ENCODE measurements at places on chromosomes 11 and 22. TPM values are rescaled to one million over a fixed set of nuclear protein-coding genes. Genes with fewer than 3 reads are reported as not detected.

The TMEM191C gene
- not detected for total RNA-seq

- no peak for DNase-seq
These were observed 33.8 kb downstream of the TP53I11 start for GRCh38 chr11:44916801-44917385.

The PRG2 gene
- total RNA-seq: 0.36 TPM

The CFAP68 gene
- 42.4 TPM for total RNA-seq

GRCh38 chr11:86983021-86983488, 27.9 kb upstream of the FZD4 start:
- no peak for DNase-seq

DNA sequence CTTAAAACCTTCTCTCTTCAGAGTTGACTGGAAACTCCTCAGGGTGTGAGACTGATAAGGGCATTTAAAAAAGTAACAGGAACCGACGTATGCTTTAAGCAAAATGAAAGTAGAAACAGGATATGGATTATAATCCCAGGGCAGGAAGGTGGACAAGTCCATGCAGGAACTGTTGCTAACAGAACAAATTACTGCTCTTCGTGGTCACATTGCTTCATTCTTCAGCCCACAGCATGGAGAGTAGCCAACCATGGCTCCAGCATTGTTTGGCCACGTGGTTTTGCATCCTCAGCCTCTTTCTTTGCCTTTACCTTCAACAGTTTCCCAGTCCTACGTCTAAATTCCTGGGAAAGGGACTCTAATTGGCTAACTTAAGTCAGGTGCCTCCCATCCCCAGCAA, 563.1 kb upstream of the ISX start:
- no peak for DNase-seq

DNA sequence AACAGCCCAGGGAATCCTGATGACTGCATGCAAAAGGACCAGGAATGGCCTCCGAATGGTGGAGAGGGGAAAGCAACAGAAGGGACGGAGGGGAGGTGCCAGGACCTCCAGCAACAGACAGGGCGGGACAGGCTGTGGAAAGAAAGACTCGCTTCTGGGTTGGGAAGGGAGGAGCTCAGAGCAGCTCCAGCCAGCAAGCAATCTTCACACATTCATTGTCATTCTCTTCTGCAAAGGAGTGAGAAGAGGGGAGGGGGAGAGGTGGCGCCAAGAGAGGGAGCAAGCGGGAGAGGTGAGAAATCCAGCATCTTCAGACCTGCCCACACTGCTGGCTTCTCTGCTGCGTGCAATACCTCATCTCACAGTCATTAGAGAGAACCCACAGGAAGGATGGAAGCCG, 509.0 kb downstream of the BUD13 start:
- DNase-seq: no peak

The OR8A1 gene
- not detected for total RNA-seq

GRCh38 chr11:46210133-46210636, 67.3 kb upstream of the CREB3L1 start:
- DNase-seq: no peak

- no peak for DNase-seq
These were observed 135.6 kb downstream of the RAB38 start for GRCh38 chr11:88039476-88040147.

DNA sequence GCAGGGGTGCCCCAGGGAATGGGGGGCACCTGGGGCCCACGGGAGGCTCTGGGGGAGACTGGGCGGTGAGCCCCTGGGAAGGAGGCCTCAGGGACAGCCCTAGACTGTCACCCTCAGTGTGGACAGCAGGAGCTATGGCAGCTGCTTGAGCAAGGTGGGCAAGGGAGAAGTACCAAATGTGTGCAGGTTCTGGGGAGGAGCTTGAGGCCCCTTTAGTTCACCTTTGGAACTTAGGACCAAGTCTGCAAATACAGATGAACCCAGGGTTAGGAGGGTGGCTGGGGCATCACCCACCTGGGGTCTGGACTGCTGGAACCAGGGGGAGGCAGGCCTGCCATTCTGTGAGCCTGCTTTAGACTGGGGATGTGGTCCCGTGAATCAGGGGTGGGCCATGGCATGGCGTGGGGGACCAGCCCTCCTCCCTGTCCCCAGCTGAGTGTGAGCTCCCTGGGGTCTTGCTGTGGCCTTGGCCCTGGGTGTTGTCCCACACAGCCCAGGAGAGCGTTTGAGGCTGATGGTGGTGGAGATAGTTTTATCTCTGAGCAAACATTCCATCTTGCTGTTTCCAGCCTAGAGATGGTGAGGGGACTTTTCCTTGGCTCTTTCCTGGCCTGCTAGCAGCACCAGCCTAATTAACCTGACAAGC, 122.3 kb downstream of the KCNQ1 start:
- peak; percentile 50 for DNase-seq

The CFAP300 gene
- 0.51 TPM for total RNA-seq
